ENCODE measurements at places on chromosomes 7 and 10. TPM values are rescaled to one million over a fixed set of nuclear protein-coding genes. Genes with fewer than 3 reads are reported as not detected.

The BRAT1 gene
- total RNA-seq: 21.1 TPM

The PTF1A gene
- not detected for total RNA-seq

The ITIH5 gene
- not detected for total RNA-seq

The SLC13A1 gene
- not detected for total RNA-seq

The ANXA8L1 gene
- not detected for total RNA-seq

The ANKRD30A gene
- total RNA-seq: not detected

The XRCC2 gene
- total RNA-seq: 2.0 TPM

The MINDY4 gene
- total RNA-seq: 4.0 TPM

The CYREN gene
- 21.1 TPM for total RNA-seq

The CHCHD3 gene
- 93.8 TPM for total RNA-seq

The LIPA gene
- total RNA-seq: 14.9 TPM

The ABCA13 gene
- not detected for total RNA-seq

The HOXA7 gene
- total RNA-seq: 0.45 TPM

The FXYD4 gene
- total RNA-seq: not detected

The CHAT gene
- not detected for total RNA-seq

The SH2B2 gene
- total RNA-seq: 0.90 TPM

The CBX3 gene
- 144 TPM for total RNA-seq

The C7orf25 gene
- total RNA-seq: 3.3 TPM

The ENTPD1 gene
- total RNA-seq: 3.3 TPM

The ZNF804B gene
- not detected for total RNA-seq

The NME8 gene
- not detected for total RNA-seq

The SLC25A28 gene
- 14.7 TPM for total RNA-seq

The SPDYE5 gene
- not detected for total RNA-seq

The SEC24C gene
- 70.7 TPM for total RNA-seq

The H2BK1 gene
- total RNA-seq: not detected

The NRCAM gene
- 57.6 TPM for total RNA-seq

The PON1 gene
- not detected for total RNA-seq

The GARIN1A gene
- total RNA-seq: 0.28 TPM

The CPA2 gene
- total RNA-seq: not detected

The SPAG6 gene
- not detected for total RNA-seq

The AASS gene
- total RNA-seq: 42.1 TPM

All from endothelial cell of coronary artery (primary cell).